Brain (organoid and tissue), 16 donors: ENCODE measurements at places on chromosomes 1 and 21. TPM values are rescaled to one million over a fixed set of nuclear protein-coding genes. Genes with fewer than 3 reads are reported as not detected.

- DNase-seq = no peak
These were observed 154.9 kb downstream of the TGFBR3 start for GRCh38 chr1:91730801-91731732.

DNA sequence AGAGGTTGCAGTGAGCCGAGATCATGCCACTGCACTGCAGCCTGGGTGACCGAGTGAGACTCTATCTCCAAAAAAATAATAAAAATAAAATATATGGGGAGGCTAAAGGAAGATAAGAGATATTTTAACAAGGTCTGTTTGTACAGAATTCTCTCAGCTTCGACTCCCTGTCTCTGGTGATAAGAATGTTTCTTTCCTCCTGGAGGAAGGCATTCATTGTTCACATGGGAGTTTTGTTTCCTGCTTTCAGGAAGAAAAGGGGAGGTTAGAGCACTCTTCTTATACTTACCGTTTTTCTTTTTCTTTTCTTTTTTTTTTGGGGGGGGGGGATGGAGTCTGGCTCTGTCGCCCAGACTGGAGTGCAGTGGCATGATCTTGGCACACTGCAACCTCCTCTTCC lies 2.0 kb upstream of the NAXE start:
- no peak for DNase-seq

DNA sequence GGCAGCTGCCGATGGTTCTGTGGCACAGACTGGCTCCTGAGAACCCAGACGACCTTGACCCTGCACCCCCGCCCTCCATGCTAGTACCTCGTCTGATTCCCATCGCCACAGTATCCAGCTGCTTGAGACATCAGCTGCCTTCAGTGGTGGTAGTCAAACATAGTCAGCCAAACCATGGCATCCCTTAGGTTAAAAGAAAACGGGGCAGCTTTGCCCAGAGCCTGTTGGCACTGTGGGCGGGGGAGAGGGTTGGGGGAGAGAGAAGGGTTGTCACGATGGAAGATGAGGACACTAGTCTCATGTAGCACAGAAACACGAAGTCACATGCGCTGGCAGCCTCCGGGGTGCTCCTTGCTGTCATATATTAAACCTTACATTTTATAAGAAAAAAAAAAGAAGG lies 961 bp upstream of the TDRD5 start:
- no peak for DNase-seq

GRCh38 chr1:203671521-203672278 lies 45.1 kb downstream of the ATP2B4 start:
- DNase-seq = no peak

- DNase-seq = no peak
These were observed 214.9 kb downstream of the HLX start for GRCh38 chr1:221093903-221094791.

MPZ gene
- 2.6 TPM for polyA plus RNA-seq

FAM110D gene
- 1.2 TPM for polyA plus RNA-seq

LCK gene
- polyA plus RNA-seq = 2.0 TPM

SPATA46 gene
- not detected for polyA plus RNA-seq

KLF17 gene
- not detected for polyA plus RNA-seq

SPRR2E gene
- polyA plus RNA-seq = not detected

TPR gene
- 14.7 TPM for polyA plus RNA-seq

F5 gene
- polyA plus RNA-seq = 0.83 TPM

ARV1 gene
- polyA plus RNA-seq = 19.4 TPM
